ENCODE measurements at places on chromosomes 7 and 10. TPM values are rescaled to one million over a fixed set of nuclear protein-coding genes. Genes with fewer than 3 reads are reported as not detected.

Gene WNT8B
- total RNA-seq = not detected

Gene CDC14C
- not detected for total RNA-seq

Gene CFAP69
- total RNA-seq = 5.9 TPM

Gene OR6V1
- total RNA-seq = not detected

Gene CYP3A5
- 112 TPM for total RNA-seq

Gene GPR26
- total RNA-seq = not detected

Gene TCF7L2
- 118 TPM for total RNA-seq

Gene STEAP1
- total RNA-seq = 29.1 TPM

Gene GPR141
- 0.50 TPM for total RNA-seq

Gene MET
- 41.2 TPM for total RNA-seq

Gene CLDN4
- 1,246 TPM for total RNA-seq

Gene ATP6V0A4
- total RNA-seq = not detected

Gene LEP
- not detected for total RNA-seq

Gene NPSR1
- total RNA-seq = 1.2 TPM

Gene PTN
- 1.3 TPM for total RNA-seq

Gene PLAC9
- 4.2 TPM for total RNA-seq

Gene PRKCQ
- total RNA-seq = 0.89 TPM

Gene TACC2
- 107 TPM for total RNA-seq

Gene VTI1A
- total RNA-seq = 52.8 TPM

Gene TEX36
- total RNA-seq = not detected

Gene MOGAT3
- total RNA-seq = 43.1 TPM

Gene LRRN3
- 0.09 TPM for total RNA-seq

Gene FEZF1
- total RNA-seq = not detected

Gene PDK4
- total RNA-seq = 101 TPM

Gene PAPOLB
- total RNA-seq = not detected

Gene GIMAP2
- 6.8 TPM for total RNA-seq

Gene C1QL3
- total RNA-seq = 0.12 TPM

Gene FANK1
- 7.1 TPM for total RNA-seq

Gene GARS1
- 57.8 TPM for total RNA-seq

Gene IRF5
- total RNA-seq = 6.6 TPM

Gene NRAP
- 0.64 TPM for total RNA-seq

Gene SLC29A4
- 3.2 TPM for total RNA-seq

Gene PRRT4
- 0.20 TPM for total RNA-seq

Gene TCERG1L
- not detected for total RNA-seq

Gene KLF14
- total RNA-seq = not detected

Gene HGF
- 0.98 TPM for total RNA-seq

Gene FAM237B
- not detected for total RNA-seq

Gene PIK3AP1
- total RNA-seq = 10.1 TPM

Gene MRLN
- total RNA-seq = not detected

Gene TLX1
- total RNA-seq = 1.7 TPM

Gene AKR1C4
- total RNA-seq = not detected

Gene KIN
- total RNA-seq = 9.9 TPM

Gene CALHM2
- 4.5 TPM for total RNA-seq

Gene SRGN
- 38.0 TPM for total RNA-seq

Gene DNA2
- 3.8 TPM for total RNA-seq

Gene DLX5
- not detected for total RNA-seq
